ENCODE measurements at places on chromosomes 12 and 14.

- no peak for DNase-seq
Measured at GRCh38 chr12:126719912-126720705, 1546.9 kb upstream of the TMEM132C start.

GRCh38 chr12:79847417-79847816, 87.5 kb downstream of the PPP1R12A start:
- no peak for DNase-seq

GRCh38 chr12:121062391-121063045, 23.5 kb upstream of the OASL start:
- no peak for DNase-seq

DNA sequence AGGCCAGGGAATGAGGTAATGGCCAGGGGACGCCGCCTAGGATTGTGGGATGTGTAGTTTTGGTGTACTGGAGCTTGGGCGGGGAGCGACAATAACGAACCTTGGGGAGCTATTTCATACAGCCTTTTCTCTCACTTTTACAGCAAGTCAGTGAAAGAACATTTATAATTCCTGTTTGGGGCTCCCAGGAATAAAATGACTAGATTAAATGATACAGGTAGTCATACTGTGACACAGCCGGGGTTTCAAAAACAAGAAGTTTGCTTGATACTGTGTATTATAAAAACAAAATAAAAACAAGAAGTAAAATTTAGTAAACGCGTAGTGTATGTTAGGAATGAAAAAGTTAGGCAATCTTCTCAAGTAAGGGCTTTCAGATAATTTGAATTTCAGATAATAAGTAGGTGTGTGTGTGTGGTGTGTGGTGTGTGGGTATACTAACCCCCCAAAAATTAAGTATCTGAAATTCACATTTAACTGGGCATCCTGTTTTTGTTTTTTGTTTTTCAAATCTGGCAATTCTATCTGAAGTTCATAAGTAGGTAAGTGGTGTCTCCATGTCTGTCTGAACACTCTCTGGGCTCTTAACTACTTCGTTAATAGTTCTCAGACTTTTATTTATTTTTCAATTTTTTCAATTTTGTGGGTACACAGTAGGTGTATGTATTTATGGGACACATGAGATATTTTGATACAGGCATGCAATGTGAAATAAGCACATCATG, 458 bp upstream of the DCTN2 start:
- DNase-seq = no peak

DNA sequence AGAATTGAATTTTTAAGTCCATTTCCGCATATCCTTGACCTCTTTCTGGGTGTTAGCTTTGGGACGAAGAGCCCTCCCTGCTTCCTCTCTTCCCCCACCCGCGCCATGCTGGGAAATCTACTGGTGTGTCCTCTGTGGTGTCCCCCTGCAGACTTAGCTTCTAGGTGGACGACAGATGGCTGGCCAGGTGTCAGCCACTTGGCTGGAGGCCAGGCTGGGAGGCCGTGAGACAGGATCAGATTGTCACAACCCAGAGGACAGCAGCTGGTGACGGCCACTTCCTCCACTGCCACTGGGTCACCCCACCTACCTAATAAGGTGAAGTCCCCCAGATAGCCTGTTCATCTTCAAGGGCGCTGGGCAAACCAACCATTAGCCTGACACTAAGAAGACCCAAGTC, 13.3 kb upstream of the DTX1 start:
- no peak for DNase-seq

DNA sequence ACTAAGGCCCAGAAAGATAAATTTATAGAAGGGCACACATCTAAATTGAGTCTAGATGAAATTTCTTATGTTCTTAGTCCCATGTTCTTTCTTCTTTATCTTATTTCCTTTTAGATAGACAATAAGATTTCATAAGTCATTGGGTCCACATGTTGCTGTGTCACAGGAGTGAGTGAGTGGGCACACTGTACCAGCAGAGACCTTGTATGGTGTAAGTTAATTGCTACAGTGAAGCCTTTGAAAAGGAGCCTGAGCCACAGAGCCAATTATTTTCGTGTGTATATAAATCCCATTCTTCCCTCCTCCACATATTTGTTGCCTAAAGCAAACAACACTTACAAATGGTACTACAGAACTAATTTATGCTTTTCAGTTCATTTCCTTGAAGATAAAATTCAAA, 79.1 kb downstream of the GRIP1 start:
- no peak for DNase-seq

DNA sequence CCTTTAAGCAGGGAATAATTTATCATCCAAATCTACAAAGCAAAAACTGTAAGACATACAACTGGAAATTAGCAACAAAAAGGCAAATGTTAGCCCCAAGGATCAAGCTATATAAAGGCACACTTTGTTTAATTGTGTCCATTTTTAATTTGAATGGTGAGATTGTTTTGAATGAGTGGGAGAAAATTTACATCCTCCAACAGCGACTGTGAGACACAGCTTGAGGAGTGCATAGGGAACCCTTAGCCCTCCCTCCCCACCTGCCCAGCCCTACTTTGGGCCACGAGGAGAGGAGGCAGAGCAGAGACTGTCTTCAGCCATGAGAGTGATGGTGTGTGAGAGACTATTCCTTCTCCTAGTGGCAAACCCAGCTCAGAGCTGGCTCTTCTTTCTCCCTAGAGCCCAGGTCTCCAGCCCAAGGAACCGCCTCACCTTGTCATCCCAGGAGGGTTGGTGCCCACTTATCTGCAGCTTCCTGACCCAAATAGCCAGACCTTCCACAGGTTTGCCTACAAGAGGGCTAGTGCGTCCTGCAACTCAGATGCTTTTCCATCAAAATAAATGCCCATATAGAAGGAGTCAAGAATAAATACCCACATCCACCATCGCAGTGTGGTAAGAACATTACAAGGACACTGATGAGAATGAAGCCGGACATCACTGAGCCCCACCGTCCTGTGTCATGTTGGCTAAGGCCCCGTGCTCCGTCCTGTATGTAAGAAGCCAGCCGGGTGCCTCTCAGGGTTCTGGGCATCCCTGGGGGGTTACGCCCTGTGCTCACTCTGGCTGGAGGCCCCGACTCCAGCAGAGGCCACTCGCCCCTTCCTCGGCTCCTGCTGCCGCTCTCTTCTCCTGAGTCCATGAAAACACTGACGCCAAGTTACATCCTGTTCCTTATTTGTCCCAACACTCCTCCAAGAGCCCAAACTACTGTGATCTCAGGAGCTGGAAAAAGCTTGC, 36.4 kb upstream of the C14orf180 start:
- DNase-seq = no peak

DNA sequence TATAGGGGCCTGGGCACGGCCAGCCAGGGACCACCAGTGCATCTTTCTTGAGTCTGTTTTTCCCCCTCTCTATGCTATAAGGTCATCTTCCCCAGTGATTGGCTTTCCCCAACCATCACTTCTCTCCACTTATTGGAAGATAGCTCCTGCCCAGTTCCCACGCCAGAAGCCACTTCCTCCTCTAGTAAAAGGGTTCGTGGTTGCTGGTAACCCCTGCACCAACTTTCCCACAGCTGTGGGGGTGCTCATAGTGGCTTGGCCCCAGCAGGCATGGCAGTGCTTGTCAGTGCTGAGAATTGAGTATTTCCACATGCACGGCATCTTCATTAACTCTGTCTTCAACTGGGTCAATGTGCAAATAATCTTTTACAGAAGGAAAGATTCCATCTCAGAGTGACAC, 215.4 kb downstream of the FOXN3 start:
- DNase-seq = peak; percentile 29

Measured in GM13976 (cell line).